NCI-H226 (cell line): ENCODE measurements at places on chromosomes 1 and 21.
A peak's percentile ranks its signal among the peaks of the same experiment; 100 is the strongest.

DNA sequence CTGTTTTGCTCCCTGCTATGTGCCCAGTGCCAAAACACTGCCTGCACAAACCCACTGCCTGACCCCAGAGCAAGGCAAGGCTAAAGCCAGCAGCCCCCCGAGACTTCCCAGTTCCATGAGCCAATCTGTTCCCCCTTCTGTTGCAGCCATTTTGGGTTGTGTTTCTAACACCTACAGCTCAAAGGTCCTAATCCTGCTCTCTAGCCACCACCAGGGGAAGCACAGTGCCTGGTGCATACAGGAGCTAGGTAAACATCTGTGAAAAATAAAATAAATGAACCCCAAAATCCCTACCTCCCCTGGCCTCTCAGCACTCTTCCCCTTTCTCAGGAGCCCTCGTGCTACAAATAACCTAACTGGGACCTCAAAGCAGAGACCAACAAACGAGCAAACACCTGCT, 190.2 kb downstream of the MATN1 start:
- no peak for DNase-seq

GRCh38 chr21:37700641-37701202, 215.5 kb downstream of the KCNJ6 start:
- DNase-seq: peak; percentile 54

DNA sequence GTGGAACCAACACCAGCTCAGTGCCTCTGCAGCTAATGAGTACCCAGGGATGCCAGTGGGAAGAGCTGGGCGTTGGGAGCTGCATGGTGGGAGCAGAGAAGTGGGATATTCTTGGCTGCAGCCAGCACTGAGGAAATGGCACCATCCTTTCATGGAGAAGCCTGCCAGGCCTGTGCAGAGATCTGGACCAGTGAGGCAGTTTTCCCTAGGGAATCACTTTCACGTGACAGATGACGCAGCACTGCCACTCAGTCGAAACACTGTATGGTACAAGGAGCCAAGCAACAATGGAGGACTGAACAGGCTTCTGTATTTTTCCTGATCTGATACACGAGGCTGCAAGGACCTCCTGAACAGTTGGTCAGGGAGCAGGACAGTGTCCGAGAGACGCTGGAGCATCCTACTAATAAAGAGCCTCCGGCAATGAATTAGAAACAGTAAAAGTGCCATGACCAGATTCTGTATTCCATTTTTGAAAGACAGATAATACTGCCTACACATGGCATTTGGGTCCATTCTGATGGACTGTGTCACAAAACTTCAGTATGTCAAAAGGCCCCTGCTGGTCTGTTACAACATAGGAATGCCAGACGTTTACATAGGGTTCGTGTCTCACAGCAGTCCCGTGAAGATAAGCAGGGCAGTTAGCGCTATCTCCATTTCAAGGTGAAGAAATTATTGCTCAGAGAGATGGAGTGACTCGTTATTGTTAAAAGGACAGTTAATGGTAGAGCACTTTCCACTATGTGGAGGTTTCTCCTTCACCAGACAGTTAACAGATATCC, 44.0 kb upstream of the LMO4 start:
- DNase-seq: peak; percentile 56

GRCh38 chr1:25208561-25209222, 23.6 kb downstream of the SYF2 start:
- DNase-seq: no peak

GRCh38 chr1:19925342-19926070, 2.1 kb upstream of the PLA2G2E start:
- no peak for DNase-seq

- DNase-seq: peak; percentile 81
These were observed 27.3 kb upstream of the EPHA2 start for GRCh38 chr1:16183179-16183578.

DNA sequence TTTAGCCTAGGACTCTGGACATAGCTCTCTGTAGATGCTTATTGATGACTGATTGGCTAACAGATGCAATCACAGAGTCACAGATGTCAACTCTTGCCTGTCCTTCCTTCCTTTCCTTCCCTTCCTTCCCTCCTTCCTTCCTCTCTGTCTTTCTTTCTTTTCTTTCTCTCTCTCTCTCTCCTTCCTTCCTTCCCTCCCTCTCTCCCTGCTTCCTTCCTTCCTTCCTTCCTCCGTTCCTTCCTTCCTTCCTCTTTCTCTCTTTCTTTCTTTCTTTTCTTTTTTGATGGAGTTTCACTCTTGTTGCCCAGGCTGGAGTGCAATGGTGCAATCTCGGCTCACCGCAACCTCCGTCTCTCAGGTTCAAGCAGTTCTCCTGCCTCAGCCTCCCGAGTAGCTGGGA, 106.1 kb downstream of the KIF26B start:
- no peak for DNase-seq

GRCh38 chr1:6148497-6149241, 31.5 kb downstream of the CHD5 start:
- peak; percentile 41 for DNase-seq

GRCh38 chr1:228735871-228736586, 750 bp downstream of the RHOU start:
- DNase-seq: no peak

DNA sequence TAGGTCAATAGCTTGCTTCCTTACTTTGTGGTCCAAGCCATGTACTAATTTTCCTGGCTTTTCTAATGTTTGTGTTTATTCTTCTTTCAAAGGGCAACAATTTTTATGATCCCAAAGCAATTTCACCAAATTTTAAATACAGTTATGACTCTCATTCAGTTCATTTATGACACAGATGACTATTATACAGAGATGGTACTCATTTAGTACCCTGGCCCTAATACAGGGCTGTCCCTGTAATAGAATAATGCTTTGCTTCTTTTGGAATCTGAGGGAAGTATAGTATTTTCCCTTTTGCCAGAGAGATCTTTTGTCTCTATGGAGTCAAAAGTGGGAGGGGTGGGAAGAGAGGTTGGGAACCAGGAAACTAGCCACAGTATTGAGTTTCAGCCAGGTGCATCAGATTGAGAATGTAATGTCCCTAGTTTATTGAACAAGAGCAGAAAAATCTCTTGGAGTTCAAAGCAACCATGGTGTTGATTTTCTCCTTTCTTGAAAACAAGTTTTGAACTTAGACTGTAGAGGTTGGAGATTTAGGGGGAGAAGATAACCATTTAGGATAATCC, 20.4 kb downstream of the DENND2D start:
- no peak for DNase-seq

- no peak for DNase-seq
These were observed 28.2 kb upstream of the KHDRBS1 start for GRCh38 chr1:31985430-31985829.

- DNase-seq: no peak
These were observed 6.7 kb downstream of the TRPM2 start for GRCh38 chr21:44360159-44360558.

DNA sequence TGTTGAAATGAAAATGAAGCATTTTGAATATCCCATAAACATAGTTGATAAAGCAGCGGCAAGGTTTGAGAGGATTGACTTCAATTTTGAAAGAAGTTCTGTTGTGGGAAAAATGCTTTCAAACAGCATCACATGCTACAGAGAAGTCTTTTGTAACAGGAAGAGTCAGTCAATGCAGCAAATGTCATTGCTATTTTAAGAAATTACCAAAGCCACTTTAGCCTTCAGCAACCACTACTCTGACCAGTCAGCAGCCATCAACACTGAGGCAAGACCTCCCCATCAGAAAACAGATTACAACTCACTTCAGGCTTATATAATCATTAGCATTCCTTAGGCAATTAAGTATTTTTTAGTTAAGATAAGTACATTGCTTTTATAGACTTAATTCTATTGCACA, 33.8 kb upstream of the FCRL3 start:
- no peak for DNase-seq

- no peak for DNase-seq
These were observed 9.1 kb downstream of the RHOU start for GRCh38 chr1:228744356-228744755.

GRCh38 chr1:50424045-50424883, 1.0 kb upstream of the DMRTA2 start:
- DNase-seq: no peak

DNA sequence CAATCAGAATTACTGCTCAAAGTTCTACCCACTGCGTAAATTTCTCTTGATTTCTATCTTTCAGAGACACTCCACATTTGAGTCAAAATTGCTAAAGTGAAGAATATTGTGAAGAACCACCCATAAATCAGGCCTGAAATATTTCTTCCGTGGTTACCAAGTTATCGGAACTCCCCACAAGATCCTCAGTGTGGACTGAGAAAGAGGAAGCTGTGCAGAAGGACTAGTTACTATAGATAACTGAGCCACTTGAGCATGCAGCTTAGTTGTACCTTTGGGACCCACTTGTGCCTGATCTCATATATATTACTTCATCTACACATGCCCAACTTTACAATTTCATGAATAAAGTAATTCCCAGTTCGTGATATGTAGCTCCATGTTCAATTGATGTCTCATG, 18.4 kb downstream of the RWDD3 start:
- no peak for DNase-seq

DNA sequence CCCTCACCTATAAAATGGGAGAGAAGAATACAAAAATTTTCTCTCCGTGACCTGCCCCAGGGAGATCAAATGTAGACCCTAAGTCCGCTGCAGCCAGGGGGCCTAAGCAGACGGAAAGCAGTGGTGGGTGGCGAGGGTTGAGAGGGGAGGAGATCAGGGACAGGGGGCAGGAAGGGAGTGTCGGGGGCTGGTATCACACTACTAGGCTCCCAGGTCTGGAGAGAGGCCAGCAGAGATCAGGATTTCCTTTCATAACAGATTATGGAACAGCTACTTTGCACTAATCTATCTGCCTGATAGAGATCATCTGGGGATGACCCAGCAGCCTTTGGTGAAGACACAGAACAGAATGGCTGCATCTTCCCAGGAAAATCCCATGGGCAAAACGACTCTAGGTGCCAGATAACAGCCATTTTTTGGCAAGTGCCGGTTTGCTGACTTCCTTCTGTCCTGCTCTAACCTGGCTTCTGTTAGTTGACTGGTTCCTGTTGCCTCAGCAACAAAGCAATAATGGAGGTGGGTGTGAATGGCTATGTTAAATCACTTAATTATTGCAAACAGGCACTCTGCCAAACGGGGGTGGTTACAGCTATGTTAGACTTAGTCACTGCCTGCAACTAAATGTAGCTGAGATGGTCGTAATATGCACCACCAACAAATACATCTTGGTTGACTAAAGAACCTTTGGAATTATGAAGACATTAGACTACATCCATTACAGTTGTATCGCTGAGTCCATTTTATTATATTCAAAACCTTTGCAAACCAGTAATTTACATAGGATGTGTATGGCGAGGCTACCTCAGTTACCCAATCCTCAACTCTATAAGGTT, 30.0 kb upstream of the EPS8L3 start:
- peak; percentile 74 for DNase-seq

DNA sequence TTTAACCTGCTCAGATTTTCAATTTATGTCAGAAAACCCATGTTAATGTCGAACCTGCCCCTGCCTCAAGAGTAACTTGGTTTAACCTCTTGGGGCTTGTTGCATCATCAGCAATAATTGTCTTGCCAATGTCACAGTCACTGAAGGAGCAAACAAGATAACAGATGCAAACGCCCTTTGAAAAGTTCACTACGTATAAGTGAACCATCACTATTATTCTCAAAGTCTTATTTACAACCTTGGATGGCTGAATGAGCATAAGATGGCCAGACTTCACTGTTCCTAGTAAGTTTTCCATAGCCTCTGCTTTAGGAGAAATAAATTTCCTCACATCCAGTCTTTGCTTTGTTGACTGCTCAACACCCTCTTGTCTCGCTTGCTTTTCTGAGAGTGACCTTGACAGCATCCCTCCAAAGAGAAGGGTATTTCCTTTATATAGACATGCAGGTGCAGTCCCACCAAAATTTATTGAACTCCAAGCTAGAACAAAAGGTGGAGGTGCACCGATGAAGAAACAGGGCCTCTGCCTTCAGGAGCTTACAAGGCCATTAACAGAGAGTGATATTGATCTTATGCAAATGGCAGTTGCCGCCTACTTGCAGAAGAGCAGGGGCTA, 749 bp upstream of the LRIG2 start:
- no peak for DNase-seq

DNA sequence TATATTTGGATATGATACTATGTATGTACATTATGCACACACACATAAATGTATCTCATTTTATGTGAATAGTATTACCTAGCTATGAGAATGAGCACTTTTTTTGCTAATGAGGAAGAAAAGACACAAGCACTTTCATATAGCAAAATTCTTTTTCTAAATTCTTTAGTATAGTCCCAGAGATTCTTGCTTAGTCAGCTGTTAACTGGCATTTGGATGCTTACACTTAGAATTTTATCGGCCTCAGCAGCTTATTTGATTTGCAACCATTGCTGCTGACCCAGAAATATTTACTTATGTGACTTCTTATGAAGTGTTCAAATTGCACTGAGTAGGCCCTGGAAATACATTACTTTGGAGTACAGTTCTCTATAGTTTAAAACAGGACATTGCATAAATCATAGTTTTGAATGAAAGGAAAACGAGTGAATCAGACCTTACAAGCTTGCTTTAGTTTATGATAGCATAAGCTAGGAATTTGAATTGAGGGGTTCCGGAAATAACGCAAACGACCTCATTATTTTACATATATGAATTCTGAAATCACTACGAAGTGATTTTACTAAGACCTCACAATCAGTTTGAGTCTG, 653.9 kb upstream of the NEGR1 start:
- no peak for DNase-seq

DNA sequence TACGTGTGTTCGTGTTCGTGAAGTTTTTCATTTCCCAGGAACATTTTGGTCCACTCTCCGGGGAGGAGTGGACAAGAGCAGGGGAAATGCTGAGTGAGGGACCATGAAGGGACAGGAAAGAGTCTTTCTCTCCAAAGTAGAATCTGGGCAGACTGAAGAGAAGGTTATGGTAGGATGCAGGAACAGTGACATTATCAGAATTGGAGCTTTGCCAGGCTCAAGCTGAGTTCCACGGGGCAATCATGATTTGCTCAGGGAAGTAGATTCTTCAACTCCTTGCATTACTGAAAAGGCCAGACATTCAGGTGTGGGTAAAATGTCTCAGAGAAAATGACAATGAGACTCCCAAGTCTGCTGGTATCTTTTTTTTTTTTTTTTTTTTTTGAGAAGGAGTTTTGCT, 16.6 kb downstream of the ATP1A4 start:
- DNase-seq: no peak

DNA sequence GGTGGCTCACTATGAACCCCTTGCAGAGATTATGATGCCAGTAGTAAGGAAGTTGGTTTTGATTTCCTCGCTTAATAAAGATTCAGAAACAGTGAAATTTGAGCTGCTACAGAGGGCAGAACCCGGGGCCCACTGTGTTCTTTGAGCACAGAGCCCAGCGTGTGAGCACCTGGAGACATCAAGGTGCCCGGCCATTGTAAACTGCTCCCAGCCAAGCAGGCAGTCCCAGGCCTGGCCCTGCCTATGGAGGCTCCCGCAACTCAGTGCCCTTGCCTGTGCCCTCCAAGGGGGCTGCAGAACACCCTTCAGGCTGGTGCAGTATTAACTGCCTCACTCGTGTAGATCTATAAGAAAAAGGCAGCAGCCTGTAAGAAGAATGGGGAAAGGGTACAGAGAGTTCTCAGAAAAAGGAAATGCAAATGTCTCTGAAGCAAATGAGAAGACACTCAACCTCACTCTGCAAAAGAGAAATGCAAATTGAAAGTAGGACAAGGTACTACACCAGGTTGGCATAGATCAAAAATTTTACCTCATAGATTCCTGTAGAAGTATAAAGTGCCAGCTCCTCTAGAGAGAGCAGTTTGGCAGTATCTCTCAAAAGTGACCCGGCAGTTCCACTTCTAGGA, 323.7 kb downstream of the HHAT start:
- DNase-seq: no peak

- DNase-seq: peak; percentile 26
These were observed 66.8 kb downstream of the LUZP1 start for GRCh38 chr1:23101887-23102286.
